ENCODE measurements at places on chromosomes 13 and 19.

- peak; percentile 60 for DNase-seq
Measured at GRCh38 chr19:49677231-49677900, at the start of gene PRMT1. Gene PRMT1, plus strand, starts transcription at chr19:49677271. Its CDS starts 10 bp downstream, at chr19:49677281.

- no peak for DNase-seq
Measured at GRCh38 chr13:110628477-110628793, 13.1 kb downstream of the NAXD start.

DNA sequence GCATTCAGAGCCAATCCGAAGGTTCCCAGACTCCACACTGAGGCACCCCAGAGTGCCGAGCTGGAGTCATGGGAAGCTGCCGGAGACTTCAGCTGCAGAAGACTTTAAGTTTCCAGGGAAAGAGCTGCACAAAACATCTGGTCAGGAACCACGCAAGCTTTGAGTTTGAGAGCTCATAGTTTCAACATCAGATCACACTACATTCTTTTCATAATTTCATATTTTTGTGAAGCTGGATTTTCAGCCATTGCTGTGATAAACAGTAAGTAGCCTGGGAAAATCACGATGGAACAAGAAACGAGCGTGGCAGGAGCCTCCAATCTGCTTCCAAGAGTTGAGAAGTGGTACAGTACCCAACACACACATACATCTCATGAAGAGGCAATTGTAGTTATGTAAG is 25.5 kb upstream of the ATP12A start:
- no peak for DNase-seq

- DNase-seq = no peak
Measured at GRCh38 chr19:29273000-29273640, 60.2 kb upstream of the UQCRFS1 start.

DNA sequence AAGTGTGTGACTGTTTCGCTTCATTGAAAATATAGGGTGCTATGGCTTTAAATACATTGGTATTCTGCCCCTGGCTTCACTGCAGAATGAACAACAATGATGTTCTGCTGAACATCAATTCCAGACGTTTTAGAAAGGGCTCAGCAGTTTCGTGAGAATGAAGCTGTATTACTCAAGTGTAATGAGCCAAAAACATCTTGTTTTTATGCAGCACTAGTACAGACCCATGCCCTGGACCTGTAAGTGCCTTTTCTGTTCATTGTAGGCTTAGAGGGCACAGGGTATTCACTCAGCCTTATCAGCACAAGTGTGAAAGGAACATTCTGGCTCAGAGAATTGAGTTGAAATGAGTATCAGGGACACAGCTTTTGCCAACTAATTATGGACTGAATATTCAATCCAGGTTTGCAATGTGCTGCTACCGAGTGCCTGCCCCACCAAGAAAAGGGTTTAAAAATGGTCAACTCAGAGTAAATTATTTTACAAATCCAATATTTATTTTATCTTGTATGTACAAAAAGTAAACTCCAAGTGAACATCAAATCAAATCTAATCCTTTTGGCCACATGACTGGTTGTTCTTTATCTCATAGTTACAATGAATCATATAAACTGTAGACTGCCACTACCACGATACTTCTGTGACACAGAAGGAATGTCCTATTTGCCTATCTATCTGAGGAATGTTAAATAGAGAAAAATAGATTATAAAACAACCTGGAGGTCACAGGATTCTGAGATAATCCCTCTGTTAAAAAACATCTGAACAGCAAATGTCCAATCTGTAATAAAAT is 362.8 kb downstream of the NALCN start:
- DNase-seq = no peak

DNA sequence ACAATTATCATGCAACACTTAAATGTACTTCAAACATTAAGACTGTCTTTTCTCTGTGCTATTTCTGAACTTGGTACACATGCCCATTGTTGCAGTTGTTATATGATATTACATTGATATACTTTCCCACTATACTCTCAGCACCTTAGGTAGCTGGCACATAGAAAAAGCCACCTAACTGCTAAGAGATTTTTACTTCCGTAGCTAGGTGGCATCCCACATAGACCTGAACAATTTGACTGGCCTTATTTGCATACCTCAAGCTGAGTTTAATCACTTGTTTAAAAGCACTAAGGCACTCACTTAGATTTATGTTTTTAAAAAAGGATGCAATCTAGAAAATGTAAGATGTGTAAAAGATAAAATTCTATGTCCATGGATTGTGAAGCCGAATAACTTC is 194.2 kb downstream of the POU4F1 start:
- DNase-seq = no peak

All from NCI-H1436 (cell line).